Heart left ventricle (tissue), 16 donors: ENCODE measurements at places on chromosomes 11 and 22. TPM values are rescaled to one million over a fixed set of nuclear protein-coding genes. Genes with fewer than 3 reads are reported as not detected.
A peak's percentile ranks its signal among the peaks of the same experiment; 100 is the strongest.

- no peaks in the 10 kb centered on the region for H3K27me3 ChIP-seq
- H3K36me3 ChIP-seq, result no peaks in the 10 kb centered on the region
- no peak for DNase-seq
- no peak overlapping the region for H3K27ac ChIP-seq
These were observed 198.2 kb downstream of the SWAP70 start for GRCh38 chr11:9861860-9862725.

The RRP8 gene
- polyA plus RNA-seq, result 17.4 TPM

The PACSIN3 gene
- polyA plus RNA-seq, result 123 TPM

The ATXN10 gene
- polyA plus RNA-seq, result 111 TPM

The ENTHD1 gene
- not detected for polyA plus RNA-seq

DNA sequence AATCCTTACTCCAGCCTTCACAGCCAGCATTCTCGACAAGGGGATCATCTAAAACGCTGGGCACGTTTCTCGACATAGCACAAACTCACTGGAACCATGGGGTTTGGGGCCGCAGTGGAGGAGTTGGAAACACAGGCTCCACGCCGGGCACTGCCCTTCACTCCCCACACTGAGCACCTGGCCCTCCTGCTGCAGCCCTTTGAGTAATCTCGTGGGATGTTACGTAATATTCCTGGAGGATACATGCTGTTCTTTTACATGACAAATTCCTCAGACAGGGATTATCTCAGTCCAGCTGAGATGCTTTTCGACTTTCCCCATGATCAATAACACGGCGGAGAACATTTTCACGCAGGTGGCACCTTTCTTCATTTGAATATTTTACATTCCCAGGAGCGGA, 408.0 kb downstream of the SHANK2 start:
- no peaks in the 10 kb centered on the region for H3K4me1 ChIP-seq
- H3K36me3 ChIP-seq, result no peaks in the 10 kb centered on the region
- H3K27me3 ChIP-seq, result no peaks in the 10 kb centered on the region
- no peak for DNase-seq
- H3K27ac ChIP-seq, result no peak overlapping the region

The GGTLC3 gene
- polyA plus RNA-seq, result not detected

DNA sequence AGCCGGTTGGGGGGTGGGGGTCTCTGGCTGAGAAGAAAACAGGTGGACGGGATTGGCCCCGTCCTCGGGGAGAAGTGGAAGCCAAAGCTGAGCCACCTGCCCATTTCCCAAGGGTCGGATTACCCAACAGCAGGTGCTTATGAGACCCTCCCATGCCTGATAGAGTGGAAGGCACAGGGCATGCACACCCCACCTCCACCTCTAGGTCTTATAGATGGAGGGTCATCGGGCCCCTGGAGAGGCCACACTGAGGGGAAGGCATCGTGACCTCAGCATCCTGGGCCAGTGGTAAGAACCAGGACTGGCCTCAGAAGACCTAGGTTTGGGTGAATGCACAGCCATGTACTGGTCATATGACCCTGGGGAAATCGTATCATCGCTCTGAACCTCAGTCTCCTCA, 85.9 kb downstream of the BUD13 start:
- DNase-seq, result no peak
- H3K4me1 ChIP-seq, result no peaks in the 10 kb centered on the region
- peaks cover 7% of the 10 kb centered on the region for H3K27me3 ChIP-seq
- no peak overlapping the region for H3K27ac ChIP-seq
- no peaks in the 10 kb centered on the region for H3K36me3 ChIP-seq
- H3K4me3 ChIP-seq, result no peak overlapping the region

The MMP12 gene
- polyA plus RNA-seq, result not detected

The BIRC3 gene
- 3.3 TPM for polyA plus RNA-seq

DNA sequence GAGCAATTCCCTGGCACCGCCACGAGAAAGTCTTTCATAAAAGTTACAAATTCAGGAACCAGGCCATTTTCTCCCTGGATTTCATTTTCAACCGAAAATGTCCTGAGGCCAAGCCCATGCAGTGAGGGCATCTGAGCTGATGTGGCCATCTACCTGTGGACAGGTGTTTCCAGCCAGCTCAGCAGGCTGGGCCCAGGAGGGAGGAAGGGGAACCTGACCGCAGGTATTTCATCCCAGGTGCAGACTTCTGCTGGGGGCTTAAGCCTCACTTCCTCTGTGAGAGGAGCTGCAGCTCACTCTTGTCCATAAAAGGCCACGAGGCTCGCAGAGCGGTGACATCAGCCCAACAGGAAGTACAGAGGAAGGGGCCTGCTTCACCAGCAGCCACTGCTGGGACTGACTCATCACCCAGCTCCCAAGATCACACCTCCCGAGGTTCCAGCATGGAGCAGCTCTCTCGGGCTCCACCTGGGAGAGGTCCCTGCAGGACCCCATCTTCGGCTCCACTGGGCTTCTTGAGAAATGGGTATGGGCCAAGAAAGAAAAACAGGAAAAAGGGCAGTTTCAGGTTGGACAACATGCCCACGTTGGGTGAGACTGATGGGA, 56.4 kb downstream of the MYH9 start:
- H3K4me3 ChIP-seq, result no peak overlapping the region
- DNase-seq, result peak; percentile 87
- H3K4me1 ChIP-seq, result peaks cover 100% of the 10 kb centered on the region

GRCh38 chr11:61682906-61683675, 2.9 kb downstream of the DAGLA start:
- H3K27ac ChIP-seq, result no peak overlapping the region
- no peak overlapping the region for H3K4me3 ChIP-seq
- peaks cover 14% of the 10 kb centered on the region for H3K4me1 ChIP-seq
- no peak for DNase-seq
- H3K27me3 ChIP-seq, result no peaks in the 10 kb centered on the region

- DNase-seq, result no peak
- H3K36me3 ChIP-seq, result no peaks in the 10 kb centered on the region
- no peaks in the 10 kb centered on the region for H3K4me1 ChIP-seq
- H3K27me3 ChIP-seq, result peaks cover 17% of the 10 kb centered on the region
- peak overlapping the region; percentile 83 for H3K27ac ChIP-seq
- H3K4me3 ChIP-seq, result peak overlapping the region; percentile 20
These were observed 12.2 kb downstream of the USP2 start for GRCh38 chr11:119369132-119369925.

DNA sequence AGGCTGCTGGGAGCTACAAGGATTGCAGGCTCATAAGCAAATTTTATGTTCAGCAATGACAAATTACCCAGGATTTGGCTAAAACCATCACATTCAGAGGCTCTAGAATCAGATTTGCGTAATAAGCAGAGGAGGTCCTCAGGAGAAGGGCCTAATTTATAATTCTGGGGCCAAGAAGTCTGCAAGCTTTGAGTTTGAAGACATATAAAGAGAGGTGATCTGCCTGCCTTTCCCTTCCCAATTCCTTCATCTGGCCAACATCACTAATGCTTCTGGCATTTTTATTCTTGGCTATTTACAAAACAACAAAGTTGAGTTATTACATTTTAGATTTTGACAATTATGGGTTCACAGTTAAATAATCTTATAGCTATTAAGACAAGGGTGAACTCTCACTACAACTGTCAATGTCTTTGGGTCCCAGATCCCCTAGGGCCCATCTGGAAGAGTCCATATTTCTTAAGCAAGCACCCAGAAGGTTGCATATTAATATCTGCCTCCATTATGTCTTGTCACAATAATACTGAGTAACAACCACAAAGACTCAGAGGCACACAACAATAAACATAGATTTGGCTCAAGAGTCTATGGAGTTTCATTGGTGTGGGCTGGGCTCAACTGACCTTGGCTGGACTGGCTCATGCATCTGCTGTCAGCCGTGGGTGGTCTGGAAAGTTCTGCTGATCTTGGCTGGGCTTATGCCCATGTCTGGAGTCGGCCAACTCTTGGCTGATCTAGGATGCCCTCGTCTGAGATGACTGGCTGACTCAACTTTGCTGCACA, 67.2 kb upstream of the CD82 start:
- no peak overlapping the region for H3K4me3 ChIP-seq
- DNase-seq, result no peak
- H3K27ac ChIP-seq, result no peak overlapping the region
- H3K36me3 ChIP-seq, result no peaks in the 10 kb centered on the region
- H3K27me3 ChIP-seq, result no peaks in the 10 kb centered on the region
- no peaks in the 10 kb centered on the region for H3K4me1 ChIP-seq

DNA sequence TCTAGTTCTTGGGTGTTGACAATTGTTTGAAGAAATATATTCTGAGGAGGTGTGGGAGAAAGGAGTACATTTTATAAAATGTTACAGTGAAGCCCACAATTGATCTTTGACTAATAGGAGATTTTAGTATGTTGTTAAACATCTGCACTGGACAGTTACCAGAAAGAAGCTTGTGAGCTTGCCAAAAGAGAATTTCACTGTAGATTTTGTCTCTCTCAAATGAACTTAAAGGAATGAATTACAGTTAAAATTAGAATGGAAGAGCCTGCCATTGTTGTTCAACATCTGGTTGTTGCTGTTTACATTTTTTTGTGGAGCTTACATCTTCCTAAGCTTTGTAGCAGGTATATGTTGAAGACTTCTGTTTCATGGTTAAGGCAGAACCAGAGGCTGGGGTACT, 620.5 kb upstream of the CCDC179 start:
- no peak for DNase-seq
- H3K36me3 ChIP-seq, result no peaks in the 10 kb centered on the region
- no peak overlapping the region for H3K4me3 ChIP-seq
- no peaks in the 10 kb centered on the region for H3K27me3 ChIP-seq
- H3K27ac ChIP-seq, result no peak overlapping the region

- peak; percentile 68 for DNase-seq
- no peak overlapping the region for H3K4me3 ChIP-seq
- H3K27ac ChIP-seq, result peak overlapping the region; percentile 65
- H3K36me3 ChIP-seq, result no peaks in the 10 kb centered on the region
- no peaks in the 10 kb centered on the region for H3K27me3 ChIP-seq
- H3K4me1 ChIP-seq, result peaks cover 13% of the 10 kb centered on the region
These were observed 26.4 kb downstream of the MB start for GRCh38 chr22:35590634-35591295.

- H3K27ac ChIP-seq, result no peak overlapping the region
- no peaks in the 10 kb centered on the region for H3K36me3 ChIP-seq
- peak; percentile 55 for DNase-seq
- H3K27me3 ChIP-seq, result no peaks in the 10 kb centered on the region
These were observed 179.6 kb downstream of the BRD1 start for GRCh38 chr22:49648053-49648452.

GRCh38 chr11:106585061-106585460, 433.2 kb downstream of the GUCY1A2 start:
- H3K36me3 ChIP-seq, result no peaks in the 10 kb centered on the region
- DNase-seq, result no peak
- no peaks in the 10 kb centered on the region for H3K27me3 ChIP-seq
- H3K4me3 ChIP-seq, result no peak overlapping the region

The OR5B21 gene
- not detected for polyA plus RNA-seq

DNA sequence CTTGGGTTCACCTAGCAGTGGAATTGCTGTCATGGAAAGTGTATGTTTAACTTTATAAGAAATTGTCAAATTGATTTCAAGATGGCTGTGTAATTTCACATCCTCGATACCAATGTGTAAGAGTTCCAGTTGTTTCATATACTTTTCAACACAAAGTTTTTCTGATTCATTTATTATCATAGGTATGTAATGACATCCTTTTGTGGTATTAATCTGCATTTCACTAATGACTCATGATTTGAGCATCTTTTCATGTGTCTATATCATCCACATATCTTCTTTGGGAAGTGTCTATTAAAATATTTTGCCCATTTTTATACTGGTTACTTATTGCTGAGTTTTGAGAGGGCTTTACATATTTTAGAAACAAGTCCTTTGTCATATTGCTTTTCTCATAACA, 17.0 kb upstream of the GLYATL1B start:
- no peak overlapping the region for H3K27ac ChIP-seq
- DNase-seq, result no peak
- no peaks in the 10 kb centered on the region for H3K36me3 ChIP-seq
- H3K27me3 ChIP-seq, result peaks cover 9% of the 10 kb centered on the region

The OR4X1 gene
- polyA plus RNA-seq, result not detected

DNA sequence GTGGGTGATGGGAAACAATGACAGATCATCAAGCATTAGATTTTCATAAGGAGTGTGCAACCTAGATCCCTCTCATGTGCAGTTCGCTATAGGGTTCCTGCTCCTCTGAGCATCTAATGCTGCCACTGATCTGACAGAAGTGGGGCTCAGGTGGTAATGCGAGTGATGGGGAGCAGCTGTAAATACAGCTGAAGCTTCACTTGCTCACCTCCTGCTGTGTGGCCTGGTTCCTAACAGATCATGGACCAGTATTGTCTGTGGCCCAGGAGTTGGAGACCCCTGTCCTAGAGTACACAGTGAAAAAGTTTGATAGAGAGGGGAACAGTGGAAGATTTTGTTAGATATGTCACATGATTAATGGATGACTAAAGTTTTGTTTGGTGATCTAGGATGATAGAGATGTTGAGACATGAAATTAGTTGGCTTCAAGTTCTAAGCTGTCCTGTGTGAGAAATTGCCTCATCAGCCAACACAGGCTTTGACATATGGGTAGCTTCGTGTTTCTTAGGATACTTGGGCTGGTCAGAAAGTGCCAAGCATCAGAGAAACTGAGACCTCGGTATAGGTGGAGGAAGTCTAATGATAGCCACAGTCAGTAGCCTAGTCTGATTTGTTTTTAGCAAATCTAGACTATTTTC, 47.4 kb downstream of the ARHGEF12 start:
- no peaks in the 10 kb centered on the region for H3K27me3 ChIP-seq
- no peak for DNase-seq
- H3K27ac ChIP-seq, result no peak overlapping the region
- no peaks in the 10 kb centered on the region for H3K36me3 ChIP-seq

GRCh38 chr11:117484156-117484555, 156.5 kb downstream of the CEP164 start:
- no peaks in the 10 kb centered on the region for H3K27me3 ChIP-seq
- no peaks in the 10 kb centered on the region for H3K36me3 ChIP-seq
- H3K27ac ChIP-seq, result no peak overlapping the region
- no peaks in the 10 kb centered on the region for H3K4me1 ChIP-seq
